ENCODE measurements at places on chromosomes 12 and 14.

GRCh38 chr14:34374998-34375740 lies 86.9 kb downstream of the SPTSSA start:
- DNase-seq: no peak

- peak; percentile 67 for DNase-seq
These were observed 20.9 kb upstream of the ANO2 start for GRCh38 chr12:5965950-5966383.

GRCh38 chr12:52906191-52906601 lies 1.3 kb upstream of the KRT8 start:
- DNase-seq: peak; percentile 30

- DNase-seq: peak; percentile 62
These were observed 39.4 kb downstream of the USP15 start for GRCh38 chr12:62299617-62300016.

DNA sequence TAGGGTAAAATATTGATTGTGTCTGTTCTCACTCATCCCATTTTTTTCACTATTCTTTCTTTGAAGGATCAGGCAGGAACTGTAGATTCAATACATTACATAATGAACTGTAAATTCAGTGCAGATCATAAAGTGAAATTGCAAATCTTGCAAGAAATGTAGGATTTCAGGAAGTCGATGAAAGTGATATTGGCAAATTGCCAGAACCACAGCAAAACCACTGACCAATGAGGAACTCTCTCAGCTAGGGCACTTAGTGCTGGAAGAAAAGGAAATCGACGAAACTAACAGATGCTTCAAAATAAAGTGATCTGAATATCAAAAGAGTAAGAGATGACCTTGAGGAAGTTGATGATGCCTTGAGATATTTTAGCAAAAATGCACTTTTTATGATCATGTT lies 157.6 kb downstream of the AACS start:
- DNase-seq: no peak

DNA sequence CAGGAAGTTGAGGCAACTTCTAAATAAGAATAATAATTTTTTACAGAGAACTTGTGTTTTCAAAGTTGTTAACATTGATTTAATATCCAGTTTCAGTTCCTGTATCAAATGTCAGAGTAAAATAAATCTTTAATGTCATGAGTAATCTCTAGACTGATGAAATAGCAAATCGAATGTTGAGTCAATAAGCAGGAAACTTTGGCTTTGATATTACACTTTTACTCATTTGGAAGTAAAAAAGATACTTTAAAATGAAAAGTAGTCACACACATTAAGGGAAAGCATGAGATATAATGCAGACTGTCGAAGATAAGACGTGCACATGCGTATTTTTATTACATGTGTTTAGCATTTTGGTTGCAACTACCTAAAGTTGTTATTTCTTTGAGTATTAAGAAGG lies 78.2 kb upstream of the PTGDR start:
- DNase-seq: no peak

GRCh38 chr14:46245276-46245675 lies 406.3 kb downstream of the RPL10L start:
- no peak for DNase-seq

DNA sequence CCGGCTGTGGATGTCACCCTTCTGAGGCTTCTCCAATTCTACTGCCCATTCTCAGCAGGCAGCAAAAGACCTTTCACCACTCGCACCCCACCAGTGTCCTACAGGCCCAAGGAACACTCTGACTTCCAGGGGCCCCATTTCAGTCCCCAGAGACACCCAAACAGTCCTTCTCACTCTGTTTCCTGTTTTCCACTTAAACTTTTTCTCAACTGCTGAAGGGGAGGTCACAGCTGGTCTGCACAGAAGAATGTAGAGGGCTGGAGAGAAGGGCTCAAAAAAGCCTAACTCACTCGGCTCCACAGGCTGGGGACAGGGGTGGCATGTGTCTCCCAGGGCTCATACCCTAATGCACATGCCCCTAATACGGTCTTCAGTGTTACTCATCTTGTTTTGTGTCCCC lies 4.2 kb upstream of the DTX1 start:
- no peak for DNase-seq

DNA sequence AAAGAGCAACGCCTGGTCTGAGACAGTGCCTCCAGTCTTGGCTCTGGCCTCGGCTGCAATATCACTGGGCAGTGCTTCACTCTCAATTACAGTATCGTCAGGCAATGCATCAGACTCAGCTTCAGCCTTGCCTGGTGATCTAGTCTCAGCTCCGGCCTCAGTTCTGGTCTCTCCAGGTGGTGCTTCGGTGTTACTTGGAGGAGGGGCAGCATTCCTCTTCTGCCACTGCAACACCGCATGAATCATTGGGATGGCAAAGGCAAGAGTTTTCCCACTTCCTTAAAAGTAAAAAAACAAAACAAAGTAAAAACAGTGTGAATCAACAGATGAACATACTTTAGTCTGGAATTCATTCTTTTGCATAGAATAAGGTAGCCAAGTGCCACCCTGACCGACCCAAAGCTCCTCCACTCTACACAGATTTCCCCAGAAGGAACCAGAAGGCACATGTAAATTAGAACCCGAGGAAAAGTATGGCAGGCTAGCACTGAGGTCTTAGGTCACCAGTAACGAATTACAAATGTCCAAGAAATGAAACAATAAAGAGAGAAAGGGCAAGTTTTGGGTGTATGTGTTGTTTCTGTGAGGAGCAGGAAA lies 18.6 kb downstream of the DDX24 start:
- DNase-seq: no peak

DNA sequence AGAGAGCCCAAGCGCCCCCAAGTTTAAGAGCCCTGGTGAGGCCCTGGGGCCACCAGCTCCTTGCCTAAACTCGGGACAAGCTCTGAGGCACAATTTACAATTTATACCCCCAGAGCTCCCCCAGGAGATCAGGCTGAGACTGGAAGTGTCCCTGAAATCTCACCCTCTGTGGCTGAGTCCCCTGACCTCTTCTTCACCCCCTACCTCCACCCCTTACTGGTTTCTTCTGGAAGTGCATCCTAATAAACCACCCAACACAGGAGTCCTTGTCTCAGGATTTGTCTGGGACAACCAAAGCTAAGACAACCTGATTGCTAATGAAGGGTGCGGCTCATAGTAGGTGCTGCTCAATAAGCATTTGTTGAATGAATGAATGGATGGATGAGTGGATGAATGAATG lies 206.4 kb downstream of the BCL11B start:
- no peak for DNase-seq

DNA sequence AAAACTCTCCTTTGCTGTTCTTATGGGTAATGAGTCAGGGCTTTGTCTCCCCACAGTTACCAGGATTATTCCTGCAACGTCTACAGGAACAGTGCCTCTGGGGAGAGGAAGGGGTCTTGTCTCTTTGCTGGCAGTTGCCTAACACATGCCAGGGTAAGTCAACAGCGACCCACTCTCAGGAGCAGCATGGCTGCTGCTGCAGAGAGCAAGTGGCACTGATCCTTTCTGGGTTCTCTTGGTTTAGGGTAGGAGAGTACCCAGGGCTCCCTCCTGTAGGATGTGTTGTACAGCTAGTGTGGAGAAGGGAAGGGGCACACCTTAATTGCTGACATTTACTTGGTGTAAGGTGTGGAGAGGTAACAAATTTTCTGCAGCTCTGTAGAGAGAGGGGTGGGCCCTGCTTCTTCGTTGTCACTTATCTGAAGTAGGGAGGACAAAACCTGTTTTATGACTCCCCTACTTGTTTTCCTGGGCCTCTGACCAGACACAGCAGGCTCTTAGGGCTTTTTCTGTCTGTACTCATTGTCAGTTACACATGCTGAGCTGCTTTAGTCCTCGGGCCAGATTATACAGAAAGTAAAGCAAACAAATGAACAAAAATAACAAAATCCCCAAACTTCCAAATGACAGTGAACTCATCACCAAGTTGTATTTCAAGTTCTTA lies 168.2 kb downstream of the ACSS3 start:
- peak; percentile 80 for DNase-seq

DNA sequence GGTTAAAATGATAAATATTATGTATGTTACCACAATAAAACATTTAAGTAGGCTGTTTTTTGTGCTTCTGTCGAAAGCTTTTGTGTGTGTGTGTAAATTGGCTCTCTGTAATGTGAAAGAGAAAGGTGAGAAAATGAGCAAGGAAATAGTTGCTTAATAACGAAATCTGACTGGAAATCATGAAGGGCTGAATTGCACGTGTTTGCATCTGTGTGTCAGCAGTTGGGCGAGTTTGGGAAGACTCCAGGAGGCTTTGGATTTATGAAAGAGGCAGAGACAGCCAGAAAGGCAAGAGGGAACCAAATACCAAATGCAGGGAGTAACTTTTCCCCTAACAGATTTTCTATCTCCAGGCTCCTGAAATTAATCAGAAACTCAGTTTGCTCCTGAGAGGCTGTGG lies 47.2 kb upstream of the PLEKHG3 start:
- no peak for DNase-seq

- no peak for DNase-seq
These were observed 43.0 kb upstream of the BDKRB2 start for GRCh38 chr14:96161636-96162035.

GRCh38 chr14:24438223-24439097 lies 4.1 kb downstream of the SDR39U1 start:
- no peak for DNase-seq

DNA sequence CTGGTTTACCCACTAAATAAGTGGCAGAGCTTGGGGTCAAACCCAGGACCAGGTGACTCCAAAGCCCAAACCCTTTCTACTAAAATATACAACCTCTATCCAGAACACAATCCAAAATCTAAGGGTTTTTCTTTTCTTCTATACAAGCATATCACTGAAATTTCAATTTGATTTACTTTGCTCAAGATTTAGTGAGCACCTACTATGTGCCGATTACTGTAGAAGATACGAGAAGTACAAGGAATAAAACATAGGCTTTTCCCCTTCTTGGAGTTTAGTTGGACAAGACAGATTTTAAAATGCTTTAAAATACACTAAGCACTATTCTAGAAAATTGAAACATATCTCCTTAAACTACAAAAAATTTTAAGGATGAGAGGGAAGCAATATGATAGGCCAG lies 2.8 kb downstream of the L3HYPDH start:
- DNase-seq: no peak

DNA sequence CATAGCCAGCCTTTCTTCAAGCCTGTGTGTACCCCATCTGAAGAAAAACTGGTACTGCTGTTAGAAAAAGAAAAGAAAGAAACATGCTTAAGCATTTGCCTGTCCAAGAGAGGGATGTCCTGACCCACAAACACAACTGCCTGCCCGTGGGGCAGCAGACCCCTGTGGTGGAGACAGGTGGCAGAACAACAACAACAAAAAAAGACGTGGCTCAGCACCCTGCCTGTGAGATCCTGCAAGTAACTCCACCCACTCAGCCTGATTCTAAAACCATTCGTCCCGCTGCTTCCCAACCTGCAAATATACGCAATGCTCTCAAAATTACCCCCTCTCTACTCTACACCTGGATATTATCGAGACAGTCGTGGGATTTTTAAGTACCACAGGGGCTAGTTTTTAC lies 64.9 kb upstream of the ZDHHC17 start:
- DNase-seq: peak; percentile 66

- no peak for DNase-seq
These were observed 5.8 kb upstream of the NTN4 start for GRCh38 chr12:95796225-95796981.

DNA sequence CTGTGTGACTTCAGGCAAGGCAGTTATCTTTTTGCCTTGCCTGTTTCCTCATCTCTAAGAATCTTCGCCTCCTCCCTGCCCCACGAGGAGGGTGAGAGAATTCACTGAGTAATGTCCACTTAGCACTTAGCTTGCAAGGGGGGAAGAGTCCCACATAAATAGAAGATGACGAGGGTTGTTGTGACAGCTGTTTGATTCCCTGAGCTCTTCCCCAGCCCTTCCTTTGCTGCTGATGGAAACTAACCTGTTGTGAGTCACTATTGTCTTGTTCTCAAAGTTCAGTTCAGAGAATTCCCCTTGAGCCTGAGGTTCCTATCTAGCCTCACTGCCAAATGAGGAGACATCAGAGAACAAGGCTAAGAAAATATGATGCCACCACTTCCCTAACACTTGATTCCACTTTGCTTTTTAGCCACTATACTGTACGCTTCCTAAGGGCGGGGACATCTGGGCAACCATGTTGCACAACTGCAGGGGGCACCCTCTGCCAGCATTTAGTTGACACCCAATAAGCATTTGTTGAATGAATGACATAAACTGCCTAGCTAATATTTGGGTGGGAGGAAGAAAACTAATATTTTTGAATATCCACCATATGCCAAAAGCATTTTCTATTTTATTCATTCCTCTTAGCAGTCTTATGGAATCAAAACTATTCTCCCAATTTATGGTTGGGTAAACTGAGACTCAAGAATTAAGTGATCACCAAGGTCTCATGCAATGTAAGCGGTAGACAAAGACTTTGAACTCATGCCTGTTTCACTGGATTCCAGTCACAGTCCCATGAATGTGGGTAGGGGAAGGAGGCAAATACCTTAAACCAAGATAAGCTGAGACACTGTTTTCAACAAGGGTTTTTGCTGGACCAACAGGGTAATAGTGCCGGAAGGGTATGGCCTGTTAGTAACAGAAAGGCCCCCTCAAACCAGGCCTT lies 77.6 kb downstream of the ZFP36L1 start:
- DNase-seq: no peak

DNA sequence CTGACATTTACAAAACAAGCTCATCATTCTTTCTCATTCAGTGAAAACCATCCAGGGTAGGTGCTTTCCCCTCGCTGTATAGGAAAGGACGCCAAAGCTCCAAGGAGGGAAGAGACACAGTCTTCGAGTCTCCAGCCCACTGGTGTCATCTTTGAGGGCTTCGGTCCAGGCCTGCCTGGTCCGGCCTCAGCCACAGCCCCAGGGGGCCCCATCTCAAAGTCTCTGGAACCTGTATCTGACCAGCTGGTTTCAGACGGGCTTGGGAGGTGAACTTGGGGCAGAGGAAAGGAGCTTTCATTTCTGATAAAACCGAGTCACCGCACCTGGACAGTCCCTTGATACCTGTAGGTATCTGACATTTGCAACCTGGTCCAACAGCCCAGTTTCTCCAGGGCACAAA lies 229.5 kb upstream of the RTL1 start:
- DNase-seq: no peak

- DNase-seq: no peak
These were observed 48.0 kb downstream of the NTN4 start for GRCh38 chr12:95742586-95742985.

DNA sequence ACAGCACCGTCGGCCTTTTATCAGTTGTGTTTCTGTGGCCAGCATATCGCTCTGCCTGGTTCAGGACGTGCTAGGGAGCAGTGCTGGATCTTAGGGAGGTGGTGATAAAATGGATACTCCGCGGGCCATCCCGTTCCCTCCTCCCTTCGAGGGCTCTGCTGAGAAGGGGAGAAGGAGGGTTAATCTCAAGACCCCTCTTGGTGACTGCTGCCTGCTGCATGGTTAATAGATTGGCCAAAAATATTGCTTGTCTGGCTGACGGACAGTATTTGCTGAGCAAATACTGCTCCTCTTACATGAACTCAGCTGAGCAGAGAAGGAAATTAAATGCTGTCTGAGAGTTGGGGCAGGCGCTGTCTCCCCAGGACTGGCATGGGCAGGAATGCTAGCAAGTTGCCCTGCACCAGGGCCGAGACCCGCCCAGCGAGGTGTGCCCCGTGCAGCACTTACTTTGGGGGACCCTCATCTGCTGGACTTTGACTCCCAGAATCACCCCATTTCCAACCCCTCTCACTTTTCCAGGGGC lies 1.2 kb downstream of the FBRSL1 start:
- no peak for DNase-seq

GRCh38 chr14:68523989-68524725 lies 268.7 kb downstream of the ZFP36L1 start:
- no peak for DNase-seq

- no peak for DNase-seq
These were observed 92.7 kb downstream of the DIP2B start for GRCh38 chr12:50597200-50598195.

- DNase-seq: no peak
These were observed 212.4 kb downstream of the EGLN3 start for GRCh38 chr14:33738491-33738890.

- DNase-seq: no peak
These were observed 52.0 kb downstream of the PEX5 start for GRCh38 chr12:7241404-7242005.
